ENCODE measurements at places on chromosomes 1 and 21. TPM values are rescaled to one million over a fixed set of nuclear protein-coding genes. Genes with fewer than 3 reads are reported as not detected.

The AXDND1 gene
- total RNA-seq = 1.4 TPM

GRCh38 chr1:16617114-16617631 is 3.8 kb upstream of the NBPF1 start:
- peak; percentile 21 for DNase-seq

DNA sequence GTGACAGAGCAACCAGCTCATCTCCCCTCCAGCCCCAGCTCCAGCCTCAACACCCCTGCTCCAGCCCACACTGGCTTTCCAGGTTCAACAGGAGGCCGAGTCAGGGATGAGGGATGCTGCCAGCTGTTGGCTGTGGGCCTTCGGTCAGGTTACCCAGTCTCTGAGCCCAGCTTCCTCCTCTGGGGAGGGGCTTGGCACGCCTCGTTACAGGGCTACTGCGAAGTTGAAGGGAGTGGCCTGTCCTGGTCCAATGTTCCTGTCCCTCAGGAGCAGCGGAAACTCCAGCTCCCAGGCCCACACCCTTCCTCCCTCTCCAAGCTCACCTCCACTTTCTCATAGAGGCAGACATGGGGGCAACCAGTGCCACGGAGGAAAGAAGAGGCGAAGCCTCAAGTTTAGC is 15.1 kb upstream of the TAS1R2 start:
- DNase-seq = no peak

DNA sequence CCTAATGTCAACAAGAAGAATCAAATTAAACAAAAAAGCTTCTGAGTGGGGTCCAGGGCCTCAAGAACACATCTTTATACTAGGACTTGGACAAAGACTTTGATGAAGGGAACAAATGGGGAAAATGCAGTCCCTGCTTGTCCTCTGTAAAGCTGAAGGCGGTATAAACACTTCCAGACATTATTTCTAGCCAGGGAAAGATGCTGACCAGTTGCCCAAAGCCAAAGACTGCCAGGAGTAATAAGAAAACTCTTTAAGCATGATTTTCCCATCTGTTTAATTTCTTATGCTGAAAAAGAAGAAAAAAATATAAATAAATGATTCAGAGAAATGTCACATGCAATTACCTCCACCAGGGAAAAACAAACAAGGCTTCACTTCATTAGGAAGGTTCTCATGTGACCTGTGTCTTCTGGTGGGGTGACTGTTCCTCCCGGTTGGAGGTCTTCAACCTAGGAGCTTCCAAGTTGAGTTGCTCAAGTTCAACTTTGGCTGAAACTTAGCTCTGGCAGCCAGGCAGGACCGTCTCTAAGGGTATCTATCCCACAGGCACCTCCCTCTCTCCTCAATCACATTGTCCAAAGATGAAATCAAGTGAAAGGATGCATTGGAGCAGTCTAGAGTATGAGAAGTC is 65.2 kb upstream of the KCNE2 start:
- DNase-seq = no peak
